ENCODE measurements at places on chromosomes 3 and 15.

DNA sequence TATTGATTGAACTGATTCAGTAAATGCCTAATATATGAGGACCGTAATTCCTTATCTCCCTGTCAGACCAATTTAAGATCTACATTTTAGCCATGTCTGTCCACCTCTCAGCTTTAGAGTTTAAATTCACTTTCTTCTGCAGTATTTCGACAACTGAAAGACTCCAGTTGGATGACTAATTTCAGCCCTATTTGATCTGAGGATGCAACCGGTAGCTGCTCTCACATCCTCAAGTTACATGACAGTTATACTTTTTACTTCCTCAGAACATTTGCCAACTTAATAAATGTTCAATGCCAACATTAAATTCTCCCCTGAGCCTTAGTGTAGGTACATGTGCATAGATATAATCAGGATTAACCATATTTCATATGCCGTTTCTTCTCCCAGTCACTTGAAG is 2.5 kb upstream of the HHLA2 start:
- no peak for DNase-seq

DNA sequence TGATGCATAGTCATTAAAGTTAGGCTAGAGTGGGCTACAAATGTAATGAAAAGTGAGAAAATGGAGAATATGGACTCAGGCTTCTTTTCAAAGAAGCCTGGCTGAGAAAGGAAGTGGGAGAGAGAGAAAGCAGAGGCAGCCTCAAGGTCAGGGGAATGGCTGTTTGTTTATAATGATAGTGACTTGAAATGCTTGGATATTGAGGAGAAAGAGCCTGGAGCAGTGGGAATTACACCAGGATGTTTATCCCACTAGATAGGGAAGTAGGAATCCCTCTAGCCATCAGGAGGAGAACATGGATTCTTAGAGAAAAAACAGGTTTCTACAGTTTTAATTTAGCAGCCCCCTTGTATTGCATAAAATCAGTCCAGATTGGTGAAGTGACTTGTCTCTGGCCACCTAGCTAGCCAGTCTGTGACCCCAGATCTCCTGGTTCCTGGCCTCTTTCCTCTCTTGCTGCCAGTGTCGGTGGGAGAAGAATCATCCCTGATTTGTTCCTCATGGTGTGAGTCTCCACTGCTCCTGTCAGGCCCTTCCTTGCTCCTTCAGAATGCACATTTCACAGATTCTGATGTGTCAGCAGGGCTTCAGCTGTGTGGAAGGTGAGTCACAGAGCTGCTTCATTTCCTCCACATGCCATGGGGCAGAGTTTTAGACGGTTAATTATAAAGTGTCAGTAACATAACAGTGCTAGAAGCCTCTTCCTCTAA is 32.9 kb downstream of the SEMA6D start:
- no peak for DNase-seq

DNA sequence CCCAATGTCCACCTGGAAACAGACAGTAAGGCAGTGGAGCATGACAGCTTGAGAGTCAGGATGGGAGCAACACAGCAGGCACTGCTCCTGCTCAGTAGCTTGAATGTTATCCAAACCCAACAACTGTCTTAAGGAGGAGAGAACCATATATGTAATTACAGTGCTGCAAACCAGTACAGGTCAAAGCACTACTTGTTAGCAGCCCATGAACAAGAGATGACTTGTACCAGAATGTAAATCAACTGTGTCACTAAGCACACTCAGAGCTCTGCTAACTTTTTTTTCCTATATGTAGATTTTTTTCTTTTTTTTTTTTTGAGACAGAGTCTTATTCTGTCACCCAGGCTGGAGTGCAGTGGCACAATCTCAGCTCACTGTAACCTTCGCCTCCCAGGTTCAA is 87.1 kb downstream of the ANO10 start:
- DNase-seq, result no peak

DNA sequence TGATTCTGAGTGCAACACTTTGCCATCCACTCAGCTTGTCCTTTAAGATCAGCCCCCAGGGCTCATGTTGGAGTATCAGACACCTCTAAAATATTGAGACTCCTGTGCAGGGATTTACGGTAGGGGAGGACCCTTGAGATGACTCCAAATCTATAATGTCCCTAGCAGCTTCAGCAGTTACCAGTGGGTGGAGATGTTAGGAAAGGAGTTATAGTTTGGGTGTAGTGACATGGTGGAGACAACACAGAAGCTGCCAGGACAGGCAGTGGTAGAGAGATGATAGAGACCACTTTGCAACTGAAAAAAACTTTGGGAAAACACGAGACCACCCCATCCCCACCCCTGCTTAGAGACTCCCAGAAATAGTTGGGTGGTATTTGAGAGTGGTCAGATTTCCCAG is 43.3 kb upstream of the GSK3B start:
- no peak for DNase-seq

DNA sequence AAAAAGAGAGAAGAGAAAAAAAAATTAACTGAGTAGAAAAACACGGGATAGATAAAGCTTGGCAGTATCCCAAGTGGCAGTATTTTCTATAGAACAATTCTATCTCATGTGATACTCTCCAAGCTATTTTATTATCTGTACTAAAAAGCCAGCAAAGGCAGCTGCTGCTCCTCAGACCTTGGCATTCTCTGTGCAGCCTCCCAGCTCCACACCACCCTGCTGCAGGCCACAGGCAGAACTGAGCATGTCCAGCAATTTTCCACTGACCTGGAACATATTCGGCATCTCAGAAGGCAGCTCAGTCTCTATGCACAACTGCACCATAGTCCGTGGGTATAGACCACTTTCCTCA is 1161.4 kb downstream of the IGSF11 start:
- DNase-seq, result no peak

DNA sequence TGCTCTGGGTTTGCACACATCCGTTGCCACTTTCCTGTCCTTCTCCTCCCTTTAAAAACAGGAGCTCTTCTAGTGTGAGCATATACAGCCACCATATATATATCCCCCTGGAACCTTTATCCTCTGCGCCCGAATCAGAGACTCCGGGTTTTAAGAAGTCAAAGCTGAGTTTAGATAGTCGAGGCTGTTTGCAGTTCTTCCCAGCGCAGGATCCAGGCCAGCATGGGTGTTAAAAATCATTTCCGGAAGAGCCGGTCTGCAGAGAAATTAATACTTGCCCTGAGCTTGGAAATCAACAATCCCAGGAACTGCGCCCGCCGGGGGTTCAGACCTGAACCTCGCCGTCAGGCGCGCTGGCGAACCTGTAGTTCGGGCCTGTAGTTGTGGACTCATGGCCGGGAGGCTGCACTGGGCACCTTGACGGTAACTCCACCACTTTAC is 2.3 kb downstream of the SHOX2 start:
- DNase-seq, result peak; percentile 32

GRCh38 chr3:27271890-27272289 is 97.3 kb downstream of the NEK10 start:
- DNase-seq, result no peak

- DNase-seq, result no peak
Measured at GRCh38 chr15:66872405-66872804, 170.4 kb downstream of the SMAD6 start.

DNA sequence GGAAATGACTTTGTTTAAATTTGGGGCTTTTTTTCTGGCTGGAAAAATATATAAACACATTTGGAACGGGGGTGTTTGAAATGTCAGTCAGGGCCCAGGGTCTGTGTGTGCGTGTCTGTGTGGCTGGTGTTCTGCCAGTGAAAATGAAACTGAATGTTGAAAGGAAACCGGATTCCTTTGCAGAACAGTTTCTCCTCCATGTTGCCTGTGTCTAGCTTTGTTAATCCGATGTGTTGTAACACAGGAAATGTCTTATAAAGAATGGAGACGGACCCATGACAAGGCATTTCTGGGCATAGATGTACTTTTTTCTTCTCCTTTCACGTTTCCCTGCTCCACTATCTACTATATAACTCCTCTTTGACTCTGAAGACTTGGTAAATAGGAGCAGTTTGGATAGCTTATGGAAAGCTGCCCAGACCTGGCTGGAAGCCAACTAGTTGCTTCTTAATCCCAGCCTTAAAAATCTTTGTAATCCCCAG is 2.8 kb downstream of the SQOR start:
- DNase-seq, result no peak

- DNase-seq, result peak; percentile 80
Measured at GRCh38 chr3:77039606-77040171, at the start of gene ROBO2. Gene ROBO2, plus strand, starts transcription at chr3:77040099. Its CDS starts 687 bp downstream, at chr3:77040786.

- DNase-seq, result no peak
Measured at GRCh38 chr15:65762914-65763787, 28.9 kb downstream of the DENND4A start.

DNA sequence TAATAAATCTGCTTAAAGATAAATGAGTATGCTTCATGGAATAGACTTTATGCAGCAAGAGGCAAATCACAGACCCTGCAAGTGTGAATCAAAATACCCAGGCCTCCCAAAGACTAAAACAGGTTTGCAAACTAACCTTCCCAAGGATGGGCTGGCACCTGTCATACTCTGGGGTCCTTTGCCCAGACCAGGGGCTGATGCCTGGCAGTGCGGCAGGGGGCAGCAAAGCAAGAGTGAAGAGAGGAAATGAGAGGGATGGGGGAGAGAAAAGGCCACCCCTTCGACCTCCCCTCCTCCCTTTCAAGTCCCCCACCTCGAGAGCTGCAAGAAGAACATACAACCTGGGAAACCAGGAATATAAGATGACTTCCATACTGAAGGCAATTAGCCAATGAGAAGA is 31.8 kb downstream of the XXYLT1 start:
- DNase-seq, result no peak

DNA sequence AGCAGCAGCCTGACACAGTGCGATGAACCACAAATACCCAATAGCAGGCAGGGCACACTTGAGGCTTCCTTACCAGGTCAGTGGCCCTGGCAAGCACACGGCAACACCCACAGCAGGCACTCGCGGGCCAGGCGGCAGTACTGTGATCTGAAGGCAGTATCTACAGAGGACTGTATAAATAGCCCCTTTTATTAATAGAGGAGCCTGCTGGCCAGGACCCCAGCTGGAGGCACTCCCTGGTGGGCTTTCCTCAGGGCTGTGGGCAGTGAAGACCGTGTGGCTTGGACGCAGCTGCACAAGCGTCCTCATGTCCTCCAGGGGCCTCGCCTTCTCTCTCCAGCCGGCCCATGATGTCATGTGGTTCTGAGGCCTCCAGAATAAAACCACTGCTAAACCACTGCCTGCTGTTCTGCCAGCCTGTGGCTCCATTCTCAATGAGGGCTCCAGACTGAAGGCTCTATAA is 44.1 kb downstream of the LRIG1 start:
- DNase-seq, result no peak

- no peak for DNase-seq
Measured at GRCh38 chr15:79037848-79038247, 52.7 kb downstream of the RASGRF1 start.

GRCh38 chr3:16840101-16840424 is 44.7 kb upstream of the PLCL2 start:
- no peak for DNase-seq

GRCh38 chr3:15329046-15330005 is 3.1 kb downstream of the SH3BP5 start:
- DNase-seq, result no peak

DNA sequence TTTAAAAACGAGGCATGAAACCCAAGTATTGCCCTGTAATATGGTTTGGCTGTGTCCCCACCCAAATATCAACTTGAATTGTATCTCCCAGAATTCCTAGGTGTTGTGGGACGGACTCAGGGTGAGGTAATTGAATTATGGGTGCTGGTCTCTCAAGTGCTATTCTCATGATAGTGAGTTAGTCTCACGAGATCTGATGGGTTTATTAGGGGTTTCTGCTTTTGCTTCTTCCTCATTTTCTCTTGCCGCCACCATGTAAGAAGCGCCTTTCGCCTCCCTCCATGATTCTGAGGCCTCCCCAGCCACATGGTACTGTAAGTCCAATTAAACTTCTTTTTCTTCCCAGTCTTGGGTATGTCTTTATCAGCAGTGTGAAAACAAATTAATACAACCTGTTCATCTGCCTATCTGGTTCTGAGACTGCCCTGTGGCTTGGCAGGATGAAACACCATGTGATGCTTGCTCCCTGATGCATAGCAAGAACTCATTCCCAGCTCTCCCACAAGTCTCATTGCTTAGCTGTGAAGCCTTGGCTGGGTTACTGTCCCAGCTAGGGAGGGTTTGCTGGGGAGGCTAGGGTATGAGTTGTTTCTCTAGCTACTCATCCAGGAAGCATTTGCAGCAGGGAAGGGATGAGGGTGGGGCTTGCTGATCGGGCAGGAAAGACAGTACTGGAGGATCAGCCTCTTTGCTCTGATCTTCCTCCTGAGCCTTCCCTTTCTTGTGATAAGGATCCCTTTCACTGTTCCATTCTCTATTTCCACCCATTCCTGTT is 3.7 kb upstream of the SQOR start:
- no peak for DNase-seq

GRCh38 chr3:177932750-177933660 is 603.2 kb upstream of the KCNMB2 start:
- no peak for DNase-seq

GRCh38 chr15:45544266-45545023 is 21.9 kb upstream of the SLC30A4 start:
- no peak for DNase-seq

All from WTC11 (cell line).